NCI-H1694 treated with DMSO at 0.1 percent for 48 hours (cell line): ENCODE measurements at places on chromosomes 11 and 22.

DNA sequence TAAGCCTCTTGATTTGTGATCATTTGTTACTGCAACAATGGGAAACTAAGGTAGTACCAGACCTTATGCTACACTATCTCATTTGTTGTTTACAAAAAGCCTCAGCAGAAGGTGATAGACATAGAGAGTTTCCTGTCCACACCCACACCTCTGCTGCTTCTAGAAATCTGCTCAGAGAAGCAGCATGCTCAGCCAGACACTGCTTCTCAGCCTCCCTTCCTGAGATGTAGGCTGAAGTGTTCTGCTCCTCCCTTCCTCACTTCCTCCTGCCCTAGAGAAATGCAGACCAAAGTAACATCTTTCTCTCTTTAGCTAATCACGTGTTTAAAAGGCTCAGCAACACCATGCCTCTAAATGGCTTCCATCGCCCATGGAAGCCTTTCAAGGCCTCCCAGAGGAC lies 88.4 kb downstream of the SLC1A2 start:
- no peak for DNase-seq

- DNase-seq, result no peak
Observed at GRCh38 chr11:59545179-59546020, 34.1 kb downstream of the OR4D9 start.

DNA sequence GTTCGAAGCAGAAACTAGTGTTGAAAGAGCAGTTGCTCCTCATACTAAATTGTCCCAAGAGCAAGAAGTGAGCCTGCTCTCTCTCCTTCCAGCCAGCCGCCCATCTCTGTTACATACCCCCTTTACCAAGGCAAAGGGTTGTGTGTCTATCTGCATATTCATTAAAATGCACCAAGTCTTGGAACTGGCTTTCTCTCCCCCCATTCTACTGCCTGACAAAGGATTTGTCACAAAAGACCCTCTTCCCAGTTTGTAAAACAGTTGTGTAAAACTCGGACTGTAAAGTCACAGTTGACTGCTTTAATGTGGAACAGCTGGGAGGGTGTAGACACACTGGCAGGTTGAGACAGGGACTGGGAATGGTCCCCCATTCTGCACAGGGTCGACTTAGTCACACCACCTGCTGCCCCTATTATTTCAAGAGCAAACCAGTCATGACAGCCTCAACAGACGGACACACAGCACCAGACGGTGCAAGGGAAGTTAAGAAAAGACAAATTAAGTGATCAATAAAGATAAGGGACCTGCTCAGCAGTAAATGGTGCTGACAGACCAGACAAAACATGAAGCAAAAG lies 60.0 kb upstream of the HTATIP2 start:
- peak; percentile 85 for DNase-seq

- no peak for DNase-seq
Observed at GRCh38 chr11:44324749-44325525, 15.0 kb upstream of the ALX4 start.

- peak; percentile 17 for DNase-seq
Observed at GRCh38 chr11:19345848-19346681, 105.3 kb upstream of the E2F8 start.

DNA sequence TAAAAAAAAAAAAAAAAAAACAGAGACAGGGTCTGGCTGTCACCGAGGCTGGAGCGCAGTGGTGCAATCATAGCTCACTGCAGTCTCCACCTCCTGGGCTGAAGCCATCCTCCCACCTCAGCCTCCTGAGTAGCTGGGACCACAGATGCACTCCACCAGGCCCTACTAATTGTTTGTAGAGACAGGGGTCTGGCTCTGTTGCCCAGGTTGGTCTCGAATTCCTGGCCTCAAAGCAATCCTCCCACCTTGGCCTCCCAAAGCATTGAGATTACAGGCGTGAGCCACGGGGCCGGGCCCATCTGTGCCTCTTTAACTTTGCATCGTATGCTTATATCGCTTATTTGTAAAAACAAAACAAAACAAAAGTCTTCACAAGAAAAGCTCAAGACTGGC lies 3.1 kb downstream of the CPT1A start:
- DNase-seq, result no peak

DNA sequence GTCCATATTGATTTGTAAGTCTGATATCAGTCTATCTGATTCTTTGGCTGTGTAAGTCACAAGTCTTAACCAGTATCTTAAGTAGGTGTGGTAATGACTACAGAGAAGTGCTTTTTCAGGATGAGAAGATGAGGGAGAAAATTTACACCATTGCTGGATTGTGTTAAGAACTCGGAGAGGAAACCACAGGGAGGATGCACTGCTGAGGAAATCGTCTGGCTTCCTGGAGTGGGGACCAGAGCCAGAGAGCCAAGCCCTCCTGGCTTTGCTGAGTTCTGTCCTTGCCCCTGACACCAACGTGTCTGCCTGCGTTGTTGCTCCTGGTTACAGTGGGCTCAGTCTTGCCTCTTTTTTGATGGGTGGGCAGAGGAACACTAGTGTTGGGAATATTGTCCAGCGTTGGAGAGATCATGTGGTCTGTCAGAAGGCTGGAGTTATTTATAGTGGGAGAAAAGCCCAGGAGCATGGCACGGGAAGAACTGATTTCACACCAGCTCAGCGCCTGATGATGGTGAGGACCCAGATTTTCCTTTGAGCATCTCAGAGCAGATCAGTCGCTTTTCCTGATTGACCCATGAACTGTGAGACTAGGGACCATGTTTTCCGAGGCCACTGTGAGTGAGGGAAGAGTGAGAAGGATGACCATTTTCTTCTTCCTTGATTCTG lies 29.6 kb downstream of the MARK2 start:
- no peak for DNase-seq
